Aorta (tissue), 5 donors: ENCODE measurements at places on chromosomes 1 and 21. TPM values are rescaled to one million over a fixed set of nuclear protein-coding genes. Genes with fewer than 3 reads are reported as not detected.
A peak's percentile ranks its signal among the peaks of the same experiment; 100 is the strongest.

The ADORA3 gene
- total RNA-seq: 10.5 TPM

The SYPL2 gene
- 5.9 TPM for total RNA-seq

The TRIM45 gene
- total RNA-seq: 2.5 TPM

The F13B gene
- not detected for total RNA-seq

The ACTN2 gene
- total RNA-seq: 40.5 TPM

The CNIH4 gene
- 45.3 TPM for total RNA-seq

The OR2L8 gene
- not detected for total RNA-seq

The TEDDM1 gene
- total RNA-seq: not detected

The C1orf198 gene
- total RNA-seq: 172 TPM

DNA sequence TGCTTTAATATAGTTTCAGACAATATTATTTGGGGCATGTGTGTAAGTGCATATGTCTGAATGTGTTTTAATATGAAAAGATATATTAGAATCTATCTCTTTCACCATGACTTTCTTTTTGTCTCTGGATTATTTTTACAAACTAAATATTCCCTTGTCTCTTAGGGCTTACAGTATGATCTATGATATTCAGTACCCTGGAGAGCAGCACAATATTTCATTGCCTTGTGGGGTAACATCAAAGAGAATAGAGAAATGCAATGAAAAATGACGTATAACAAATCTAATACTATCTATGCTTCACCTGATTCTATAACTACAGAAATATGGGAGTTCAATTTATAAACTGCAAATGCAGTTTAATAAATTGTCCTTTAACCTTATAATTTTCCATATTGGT, 2084.5 kb downstream of the MRPL39 start:
- no peaks in the 10 kb centered on the region for H3K4me1 ChIP-seq
- DNase-seq: no peak
- no peaks in the 10 kb centered on the region for H3K36me3 ChIP-seq
- no peak overlapping the region for H3K4me3 ChIP-seq

DNA sequence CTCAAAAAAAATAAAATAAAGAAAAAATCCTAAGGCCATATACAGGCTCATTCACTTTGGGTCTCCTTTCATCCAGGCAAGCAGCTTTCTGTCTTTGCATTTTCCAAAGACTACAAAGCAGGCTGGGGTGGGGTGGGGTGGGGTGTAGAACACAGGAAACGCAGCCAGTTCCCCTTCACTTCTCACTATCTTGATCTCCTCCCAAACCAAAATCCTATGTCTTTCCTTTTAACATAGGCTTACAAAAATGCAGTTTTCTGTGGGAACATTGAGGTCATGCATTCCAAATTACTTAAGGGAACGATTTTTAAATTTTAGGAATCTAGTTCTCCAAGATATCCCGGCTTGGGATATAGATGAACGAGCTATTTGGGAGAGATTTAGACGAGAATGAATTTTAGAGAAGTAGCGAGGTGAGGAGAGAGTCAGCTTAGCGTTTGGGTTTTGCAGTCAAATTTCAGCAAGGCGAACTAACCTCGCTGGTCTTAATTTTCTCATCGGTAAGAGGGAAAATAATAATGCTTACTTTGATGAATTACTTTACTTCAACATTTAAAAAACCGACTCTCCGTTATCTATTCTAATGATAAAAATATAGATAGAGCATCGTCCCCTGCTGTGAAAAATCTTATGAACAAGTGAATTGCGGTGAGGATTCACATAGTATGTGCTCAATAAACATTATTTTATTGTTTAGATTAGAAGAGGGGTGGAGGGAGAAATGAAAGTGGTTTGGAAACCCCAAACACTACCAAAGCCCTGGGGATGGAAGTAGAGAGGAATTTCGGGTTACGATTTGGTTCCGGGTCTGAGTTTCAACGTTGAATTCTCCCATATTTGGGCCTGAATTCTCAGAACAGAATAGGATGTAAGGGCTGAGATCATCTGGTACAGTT, 735 bp upstream of the STX12 start:
- no peaks in the 10 kb centered on the region for H3K27me3 ChIP-seq
- H3K27ac ChIP-seq: peak overlapping the region; percentile 95
- peak overlapping the region; percentile 56 for H3K4me3 ChIP-seq
- H3K4me1 ChIP-seq: peaks cover 5% of the 10 kb centered on the region

GRCh38 chr1:246727594-246727993, 3.4 kb downstream of the SCCPDH start:
- H3K36me3 ChIP-seq: peaks cover 6% of the 10 kb centered on the region
- no peaks in the 10 kb centered on the region for H3K4me1 ChIP-seq
- no peak for DNase-seq
- H3K4me3 ChIP-seq: no peak overlapping the region
- no peaks in the 10 kb centered on the region for H3K27me3 ChIP-seq
- H3K27ac ChIP-seq: no peak overlapping the region

DNA sequence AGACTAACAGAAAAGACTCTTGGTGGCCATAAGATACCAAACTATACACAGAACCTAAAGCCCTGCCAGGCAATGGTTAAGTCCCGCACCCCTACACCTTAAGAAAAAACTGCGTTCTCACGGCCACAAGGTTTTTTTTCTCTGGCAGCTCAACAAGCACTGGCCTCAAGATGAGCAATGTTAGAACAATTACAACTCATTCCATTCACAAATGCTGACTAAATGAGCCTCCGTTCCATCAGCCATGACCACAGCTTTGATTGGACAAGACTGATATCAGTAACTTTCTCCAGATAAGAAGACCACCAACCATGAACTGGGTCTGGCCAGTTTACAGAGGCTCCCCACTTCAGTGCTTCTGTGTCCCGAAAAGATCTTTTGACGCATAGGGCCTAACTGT, 31.9 kb downstream of the SEC16B start:
- no peak overlapping the region for H3K27ac ChIP-seq
- peaks cover 9% of the 10 kb centered on the region for H3K36me3 ChIP-seq
- no peak overlapping the region for H3K4me3 ChIP-seq
- H3K27me3 ChIP-seq: no peaks in the 10 kb centered on the region
- no peak for DNase-seq

- H3K27ac ChIP-seq: no peak overlapping the region
- no peaks in the 10 kb centered on the region for H3K27me3 ChIP-seq
- no peaks in the 10 kb centered on the region for H3K36me3 ChIP-seq
- no peak overlapping the region for H3K4me3 ChIP-seq
- DNase-seq: no peak
- H3K4me1 ChIP-seq: no peaks in the 10 kb centered on the region
Observed at GRCh38 chr1:39926343-39926793, 24.7 kb upstream of the MYCL start.

GRCh38 chr1:31675161-31675560, 28.7 kb downstream of the COL16A1 start:
- peaks cover 3% of the 10 kb centered on the region for H3K36me3 ChIP-seq
- H3K4me3 ChIP-seq: no peak overlapping the region
- no peaks in the 10 kb centered on the region for H3K4me1 ChIP-seq
- no peak overlapping the region for H3K27ac ChIP-seq
- no peaks in the 10 kb centered on the region for H3K27me3 ChIP-seq

- no peak overlapping the region for H3K27ac ChIP-seq
- no peaks in the 10 kb centered on the region for H3K27me3 ChIP-seq
- DNase-seq: no peak
- no peak overlapping the region for H3K4me3 ChIP-seq
- no peaks in the 10 kb centered on the region for H3K4me1 ChIP-seq
Observed at GRCh38 chr1:37875833-37876232, 16.4 kb upstream of the MTF1 start.

- no peaks in the 10 kb centered on the region for H3K27me3 ChIP-seq
- H3K36me3 ChIP-seq: no peaks in the 10 kb centered on the region
- no peak overlapping the region for H3K4me3 ChIP-seq
- no peak overlapping the region for H3K27ac ChIP-seq
- H3K4me1 ChIP-seq: no peaks in the 10 kb centered on the region
Observed at GRCh38 chr1:230713547-230713914, 391 bp downstream of the AGT start.

DNA sequence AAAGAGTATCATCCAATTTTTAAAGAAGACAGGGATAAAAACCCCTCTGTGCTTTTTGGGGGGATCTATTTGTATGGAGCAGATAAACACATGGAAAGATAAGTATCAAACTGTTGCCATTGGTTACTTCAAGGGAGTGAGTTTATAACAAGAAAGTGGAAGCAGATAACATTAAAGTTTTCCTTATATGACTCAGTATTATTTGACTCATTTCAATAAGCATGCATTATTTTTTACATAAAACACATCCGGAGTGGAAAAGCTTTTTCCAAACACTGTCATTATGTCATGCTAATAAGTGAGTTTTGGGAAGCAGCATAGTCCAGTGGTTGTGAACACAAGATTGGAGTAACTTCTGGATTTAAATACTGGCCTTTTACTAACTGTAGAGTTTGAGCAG, 452.2 kb downstream of the LTN1 start:
- H3K36me3 ChIP-seq: no peaks in the 10 kb centered on the region
- no peaks in the 10 kb centered on the region for H3K27me3 ChIP-seq
- DNase-seq: no peak
- no peak overlapping the region for H3K27ac ChIP-seq
- H3K4me3 ChIP-seq: no peak overlapping the region

- H3K27ac ChIP-seq: no peak overlapping the region
- H3K4me1 ChIP-seq: no peaks in the 10 kb centered on the region
- H3K36me3 ChIP-seq: no peaks in the 10 kb centered on the region
- no peak overlapping the region for H3K4me3 ChIP-seq
- H3K27me3 ChIP-seq: no peaks in the 10 kb centered on the region
Observed at GRCh38 chr1:37169241-37169640, 134.9 kb upstream of the GRIK3 start.

- no peaks in the 10 kb centered on the region for H3K27me3 ChIP-seq
- H3K4me3 ChIP-seq: no peak overlapping the region
- DNase-seq: no peak
- H3K27ac ChIP-seq: peak overlapping the region; percentile 84
- H3K4me1 ChIP-seq: peaks cover 9% of the 10 kb centered on the region
Observed at GRCh38 chr1:184882957-184883815, 91.1 kb downstream of the NIBAN1 start.

GRCh38 chr1:53968125-53968513, 22.0 kb downstream of the LRRC42 start:
- peaks cover 5% of the 10 kb centered on the region for H3K36me3 ChIP-seq
- no peak overlapping the region for H3K27ac ChIP-seq
- no peak overlapping the region for H3K4me3 ChIP-seq
- H3K4me1 ChIP-seq: no peaks in the 10 kb centered on the region

DNA sequence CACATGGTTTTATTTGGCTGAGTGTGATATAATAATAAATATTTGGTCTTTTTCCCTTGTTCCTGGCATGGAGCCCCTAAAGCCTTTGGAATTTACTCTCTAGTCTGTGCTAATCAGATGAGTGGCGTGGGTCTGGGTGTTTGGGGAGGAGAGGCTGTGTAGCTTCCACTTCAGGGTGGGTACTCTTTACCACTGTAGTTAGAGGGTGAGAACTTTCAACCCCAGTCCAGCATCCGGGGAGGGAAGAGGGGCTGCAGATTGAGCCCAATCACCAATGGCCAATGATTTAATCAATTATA, 20.0 kb downstream of the USP25 start:
- H3K36me3 ChIP-seq: no peaks in the 10 kb centered on the region
- no peak overlapping the region for H3K27ac ChIP-seq
- no peak for DNase-seq
- H3K27me3 ChIP-seq: no peaks in the 10 kb centered on the region
- H3K4me3 ChIP-seq: no peak overlapping the region

GRCh38 chr1:194903524-194903923, 1704.7 kb downstream of the KCNT2 start:
- no peak overlapping the region for H3K27ac ChIP-seq
- no peak for DNase-seq
- no peaks in the 10 kb centered on the region for H3K27me3 ChIP-seq
- no peaks in the 10 kb centered on the region for H3K4me1 ChIP-seq
- H3K4me3 ChIP-seq: no peak overlapping the region
- no peaks in the 10 kb centered on the region for H3K36me3 ChIP-seq

DNA sequence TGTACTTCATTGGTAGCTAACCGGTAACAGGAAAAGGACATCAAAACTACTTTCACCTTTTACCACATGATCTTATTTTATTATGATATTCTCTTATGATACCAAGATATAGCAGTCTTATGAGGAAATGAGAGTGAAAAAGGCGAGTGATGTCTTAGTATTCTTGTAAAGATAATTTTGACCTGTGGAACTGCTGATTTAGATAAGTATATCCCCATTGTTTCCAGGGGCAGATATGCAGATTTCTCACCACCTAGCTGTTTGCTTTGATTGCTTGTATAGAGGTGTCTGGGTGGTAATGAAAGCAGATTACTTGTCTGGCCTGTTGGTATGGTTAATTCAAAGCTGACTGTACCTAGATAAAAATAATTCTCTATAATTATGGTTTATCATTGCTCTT, 53.1 kb downstream of the SYNJ1 start:
- H3K27me3 ChIP-seq: no peaks in the 10 kb centered on the region
- no peaks in the 10 kb centered on the region for H3K4me1 ChIP-seq
- H3K36me3 ChIP-seq: no peaks in the 10 kb centered on the region
- no peak overlapping the region for H3K27ac ChIP-seq
- no peak overlapping the region for H3K4me3 ChIP-seq
- no peak for DNase-seq

DNA sequence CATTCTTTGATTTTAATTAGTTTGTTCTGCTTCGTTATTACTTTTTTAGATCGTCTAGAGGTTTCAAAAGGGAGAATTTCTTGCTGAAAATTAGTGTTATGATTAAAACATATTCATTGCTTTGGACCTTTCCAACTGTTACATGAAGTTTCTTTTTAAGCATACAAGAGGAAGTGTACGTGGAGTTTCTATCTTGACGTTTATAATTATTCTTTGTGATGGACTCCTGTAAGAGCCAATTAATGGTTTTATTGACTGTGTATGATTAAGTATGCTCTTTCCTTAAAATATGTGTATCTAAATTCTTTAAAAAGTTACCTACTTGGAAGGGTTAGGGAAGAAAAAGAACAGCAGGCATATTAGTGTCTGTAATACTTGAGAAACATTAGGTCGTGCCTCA, 37.8 kb downstream of the SPEN start:
- peak overlapping the region; percentile 24 for H3K4me3 ChIP-seq
- H3K27ac ChIP-seq: no peak overlapping the region
- H3K36me3 ChIP-seq: peaks cover 2% of the 10 kb centered on the region
- H3K4me1 ChIP-seq: no peaks in the 10 kb centered on the region
- no peaks in the 10 kb centered on the region for H3K27me3 ChIP-seq
- DNase-seq: no peak

GRCh38 chr1:72830606-72831390, 548.5 kb upstream of the NEGR1 start:
- H3K4me3 ChIP-seq: no peak overlapping the region
- H3K27ac ChIP-seq: no peak overlapping the region
- DNase-seq: no peak
- H3K27me3 ChIP-seq: no peaks in the 10 kb centered on the region
- H3K4me1 ChIP-seq: no peaks in the 10 kb centered on the region
